Activated B cell treated with CpG ODN at 0.5 μM for 24 hours (primary cell): ENCODE measurements at places on chromosomes 4 and X. TPM values are rescaled to one million over a fixed set of nuclear protein-coding genes. Genes with fewer than 3 reads are reported as not detected.

GRCh38 chr4:118749347-118749988 is 64.3 kb downstream of the METTL14 start:
- DNase-seq = no peak

The SPIN4 gene
- 2.1 and 2.4 TPM in 2 replicates for total RNA-seq

DNA sequence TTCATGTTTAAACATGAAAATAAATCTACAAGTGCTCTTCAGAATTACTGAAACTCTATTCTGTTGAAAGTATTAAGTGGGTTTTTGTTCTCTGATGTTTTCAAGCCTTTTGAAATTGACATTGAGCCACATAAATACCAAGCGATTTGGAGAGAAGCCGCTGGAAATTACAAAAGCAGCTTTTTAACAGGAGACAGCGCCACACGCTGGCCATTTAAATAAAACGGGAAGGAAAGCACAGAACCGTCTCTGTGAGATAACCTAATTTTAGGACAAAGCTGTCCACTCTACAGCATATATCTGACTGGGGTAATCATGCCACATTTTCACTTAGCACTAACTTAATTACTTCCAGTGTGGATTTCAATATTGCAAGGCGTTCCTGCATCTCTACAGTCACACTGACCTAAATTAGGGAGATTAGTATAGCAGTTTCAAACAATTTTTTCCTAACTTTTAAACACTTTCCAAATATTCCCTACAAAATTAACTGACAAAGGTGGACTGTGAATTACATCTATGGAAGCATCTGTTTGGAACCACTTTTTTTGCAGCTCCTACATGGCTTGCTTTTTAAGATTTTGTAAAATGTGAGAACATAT is 6.8 kb upstream of the ANOS1 start:
- DNase-seq = no peak

The TIGD4 gene
- 0.24 and 0.44 TPM in 2 replicates for total RNA-seq

The SUPT20HL2 gene
- not detected in 2 replicates for total RNA-seq

- DNase-seq = no peak
Observed at GRCh38 chr4:186840771-186841301, 117.2 kb upstream of the FAT1 start.

The FAM53A gene
- 0.81 and 1.2 TPM in 2 replicates for total RNA-seq

The SASH3 gene
- 209 TPM in 2 replicates for total RNA-seq

GRCh38 chr4:57291911-57292310 is 181.7 kb upstream of the IGFBP7 start:
- DNase-seq = no peak

GRCh38 chr4:146267826-146268225 is 53.5 kb downstream of the REELD1 start:
- DNase-seq = no peak

The SAGE1 gene
- not detected in 2 replicates for total RNA-seq

The MAGEB2 gene
- not detected in 2 replicates for total RNA-seq
